Stimulated activated effector memory CD8-positive, alpha-beta T cell treated with anti-CD3 and anti-CD28 coated beads, Interleukin-12 subunit alpha, Interleukin-12 subunit beta, amount 100 ng/mL, for 72 hours (primary cell): ENCODE measurements at places on chromosomes 7 and 10.

GRCh38 chr7:36896956-36897590 is 172.8 kb upstream of the AOAH start:
- DNase-seq = no peak

DNA sequence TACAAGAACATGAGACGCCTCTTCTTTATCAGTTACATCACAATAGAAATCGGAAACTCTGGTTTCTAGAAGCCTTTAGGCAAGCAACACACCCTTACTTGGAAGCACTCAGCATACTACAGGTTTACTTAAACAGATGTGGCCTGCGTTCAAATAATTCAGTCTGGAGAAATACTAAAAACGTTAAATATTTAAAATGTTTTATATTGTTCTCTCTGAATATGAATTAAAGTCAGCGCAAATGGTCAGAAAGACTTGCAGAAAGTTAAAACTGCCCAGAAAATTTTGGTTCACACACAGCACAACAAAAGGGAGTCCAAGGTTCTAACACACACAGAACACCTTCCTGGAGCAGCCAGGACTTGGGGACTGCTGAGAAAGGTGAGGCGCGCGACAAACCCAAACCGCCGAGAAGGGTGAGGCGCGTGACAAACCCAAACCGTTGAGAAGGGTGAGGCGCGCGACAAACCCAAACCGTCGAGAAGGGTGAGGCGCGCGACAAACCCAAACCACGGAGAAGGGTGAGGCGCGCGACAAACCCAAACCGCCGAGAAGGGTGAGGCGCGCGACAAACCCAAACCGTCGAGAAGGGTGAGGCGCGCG is 25.8 kb downstream of the ESYT2 start:
- DNase-seq = no peak

- DNase-seq = no peak
These were observed 40.8 kb upstream of the HGF start for GRCh38 chr7:81810476-81811155.

DNA sequence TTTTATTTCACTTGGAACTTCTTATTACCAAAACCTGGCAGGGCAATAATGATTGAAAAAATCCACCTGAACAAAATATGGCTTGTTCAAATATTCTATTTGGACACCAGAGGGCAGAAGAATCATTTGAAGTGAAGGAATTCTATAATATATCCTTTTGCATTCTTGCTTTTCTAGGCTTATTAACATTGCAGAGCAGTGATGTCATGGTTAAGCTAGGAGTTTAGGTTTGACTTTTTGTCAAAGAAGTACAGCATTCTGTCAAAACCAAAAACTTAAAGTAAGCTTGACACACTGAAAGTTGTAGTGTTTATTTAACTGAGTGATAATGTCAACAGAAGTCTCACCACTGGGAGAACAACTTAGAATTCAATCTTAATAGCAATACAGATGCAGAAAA is 156.0 kb downstream of the SEMA3D start:
- DNase-seq = no peak
